ENCODE measurements at places on chromosomes 5 and 9.

DNA sequence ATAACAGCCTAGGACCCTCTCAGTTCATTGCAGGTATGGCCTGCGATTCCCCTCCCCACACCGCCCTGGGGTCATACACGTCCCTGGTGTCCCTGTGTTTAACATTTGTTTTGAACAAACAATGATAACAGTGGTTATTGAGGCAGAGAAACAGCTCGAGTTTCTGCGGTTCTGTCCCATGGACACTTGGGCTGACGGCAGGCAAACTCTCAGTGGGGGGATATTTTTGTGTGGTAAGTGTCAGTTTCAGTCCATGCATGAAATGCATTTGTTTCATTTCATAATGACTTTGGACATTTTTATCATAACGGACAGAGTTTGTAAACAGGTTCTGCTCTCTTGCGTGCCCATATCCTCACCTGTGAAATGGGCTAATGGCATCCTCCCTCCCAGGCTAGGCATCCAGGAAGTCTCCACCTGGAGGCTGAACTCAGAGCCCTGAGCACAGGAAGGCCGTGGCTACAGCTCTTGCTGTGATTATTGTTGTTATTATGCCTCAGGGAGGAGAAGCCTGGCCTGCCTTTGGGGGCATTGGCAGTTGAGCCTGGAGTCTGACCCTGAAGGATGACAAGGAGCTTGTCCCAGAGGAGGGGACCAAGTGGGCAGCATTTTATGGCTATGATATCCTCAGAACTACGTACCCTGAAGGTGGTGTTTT lies 190.9 kb downstream of the GADD45G start:
- DNase-seq, result no peak

- no peak for DNase-seq
Measured at GRCh38 chr9:15253786-15254185, 53.2 kb downstream of the TTC39B start.

DNA sequence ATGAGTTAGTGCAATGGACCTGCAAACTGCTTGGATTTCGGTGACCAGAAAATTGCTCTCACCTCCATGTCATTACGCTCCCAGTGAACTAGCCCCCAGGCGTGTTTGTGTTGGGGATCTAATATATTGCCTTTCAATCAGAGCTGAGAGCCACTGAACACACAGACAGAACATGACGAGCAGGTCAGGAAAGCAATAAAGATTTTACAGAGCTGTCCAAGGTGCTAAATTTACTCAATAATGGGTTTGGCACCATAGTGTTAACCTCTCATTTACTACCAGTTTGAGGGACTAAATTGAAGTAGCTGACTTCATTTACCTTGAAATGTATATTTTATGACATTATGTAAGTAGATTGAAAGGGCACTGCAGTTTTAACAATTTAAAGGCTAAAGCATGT lies 383.0 kb downstream of the EBF1 start:
- no peak for DNase-seq

- DNase-seq, result no peak
Measured at GRCh38 chr5:89981878-89982773, 427.4 kb downstream of the CETN3 start.

DNA sequence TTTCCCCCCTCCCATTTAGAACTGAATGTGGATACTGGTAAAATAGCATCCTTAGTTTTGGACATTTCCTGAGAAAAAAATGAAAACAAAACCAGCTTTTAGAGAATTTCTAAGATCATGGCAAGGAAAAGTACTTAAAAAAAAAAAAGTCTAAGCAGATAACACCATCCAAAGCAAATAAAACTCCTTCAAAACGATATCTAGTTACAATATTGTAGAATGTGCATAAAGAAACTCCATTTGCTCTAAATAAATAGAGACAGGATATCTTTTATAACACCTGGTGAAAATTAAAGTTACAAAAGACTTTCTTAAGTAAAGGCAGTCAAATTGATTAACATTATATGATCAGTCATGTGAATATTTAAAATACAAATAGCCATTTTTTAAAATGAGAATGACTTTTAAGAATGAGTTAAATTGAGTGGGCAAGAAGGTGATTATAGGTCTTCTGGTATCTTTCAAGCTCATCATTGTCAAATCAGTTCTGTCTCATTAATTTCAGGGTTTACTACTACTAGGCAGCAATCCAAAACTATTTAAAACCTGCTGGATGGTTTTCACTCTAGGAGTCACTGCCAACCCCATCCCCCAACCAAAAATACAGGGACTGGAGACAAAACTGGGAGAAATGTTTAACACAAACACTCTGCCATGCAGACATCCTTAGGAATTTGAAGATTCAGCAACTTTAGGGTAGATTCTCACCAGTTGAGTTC lies 382.6 kb downstream of the ADGRV1 start:
- no peak for DNase-seq

DNA sequence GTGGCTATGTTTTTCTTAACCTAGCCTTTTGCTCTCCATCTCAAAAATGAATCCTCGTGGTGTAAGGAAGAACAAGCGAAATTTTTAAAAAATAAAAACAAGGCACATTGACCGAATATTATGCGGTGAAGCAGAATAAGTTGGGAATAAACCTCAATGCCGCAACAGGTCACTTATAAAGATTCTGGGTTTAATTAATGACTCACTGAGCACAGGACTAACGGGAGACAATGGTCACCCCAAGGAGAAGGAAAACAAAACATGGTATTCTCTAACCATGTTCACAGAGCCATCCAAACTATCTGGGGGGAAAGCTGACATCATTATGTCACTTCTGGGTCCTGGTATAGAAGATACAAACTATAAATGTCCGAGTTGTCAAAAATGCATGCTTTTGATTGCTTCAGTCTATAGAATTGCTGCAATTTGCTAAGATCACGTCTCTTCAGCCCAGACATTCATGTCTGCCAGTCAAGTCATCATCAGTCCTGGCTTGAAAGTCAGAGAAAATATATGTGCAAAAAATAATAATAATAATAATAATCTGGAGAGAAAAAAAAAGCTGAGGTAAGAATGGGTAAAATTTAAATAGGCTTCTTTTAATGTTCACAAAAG lies 280.6 kb downstream of the NR2F1-AS1 start:
- DNase-seq, result no peak

DNA sequence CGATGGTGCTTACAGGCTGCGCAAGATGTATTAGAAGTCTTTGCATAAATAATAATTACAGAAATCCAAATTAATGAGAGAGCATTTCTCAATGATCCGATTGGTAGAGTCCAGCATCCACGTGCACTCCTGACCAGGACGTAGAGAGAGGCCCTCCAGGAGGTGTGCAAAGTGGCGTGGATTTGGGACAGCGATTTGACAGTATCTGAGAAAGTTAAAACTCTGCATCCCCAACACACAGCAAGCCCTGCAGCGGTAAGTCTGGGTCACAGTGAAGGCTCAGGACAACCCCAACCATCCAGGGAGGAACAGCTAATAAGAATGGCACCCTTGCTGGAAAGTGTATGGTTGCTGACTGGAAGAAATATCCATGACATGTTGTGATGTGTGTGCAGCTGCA lies 180.2 kb downstream of the AUH start:
- no peak for DNase-seq

DNA sequence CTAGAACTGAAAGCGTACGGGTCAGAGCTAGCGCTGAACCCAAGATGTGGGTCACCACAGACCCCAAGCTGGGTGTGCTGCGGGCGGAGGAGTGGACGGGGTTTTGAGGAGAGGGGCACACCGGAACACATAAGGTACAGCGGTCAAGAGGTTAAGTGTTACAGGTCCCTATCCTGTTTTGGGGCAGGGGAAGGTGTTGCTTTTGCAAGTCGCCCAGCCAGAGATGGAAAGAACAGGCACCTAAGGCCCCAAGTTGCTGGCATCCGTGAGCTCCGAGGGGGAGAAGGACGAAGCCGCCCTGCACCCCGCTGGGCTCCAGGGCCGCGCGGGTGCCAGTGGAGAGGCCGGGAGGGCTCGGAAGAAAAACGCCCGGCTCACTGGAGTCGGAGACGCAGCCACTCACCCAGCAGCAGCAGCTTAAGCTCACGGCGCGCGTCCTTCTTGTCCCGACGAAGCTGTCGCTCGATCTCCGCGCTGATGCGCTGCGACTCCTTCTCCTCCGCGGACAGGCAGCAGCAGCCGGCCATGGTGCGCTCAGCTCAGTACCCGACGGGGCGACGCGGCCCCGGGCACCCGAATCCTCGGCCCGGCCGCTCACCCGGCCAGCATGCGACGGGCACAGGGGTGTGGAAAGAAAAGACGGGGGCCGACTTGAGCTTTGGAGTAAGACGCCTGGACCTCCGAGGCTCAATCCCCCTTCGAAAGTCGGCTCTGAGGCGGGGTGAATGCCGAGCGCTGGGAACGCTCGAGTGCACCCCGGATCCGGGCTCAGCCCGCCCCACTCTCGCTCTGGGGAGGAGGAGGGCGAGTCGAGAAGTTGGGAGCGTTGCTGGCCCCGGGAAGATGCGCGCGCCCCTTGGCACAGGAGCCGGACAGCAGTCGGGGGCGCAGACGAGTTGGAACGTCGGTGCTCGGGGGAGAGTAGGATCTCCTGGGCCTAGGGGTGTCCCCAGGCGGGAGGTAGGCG lies 572 bp downstream of the GNA14 start:
- no peak for DNase-seq

GRCh38 chr9:109456811-109457210 lies 41.3 kb downstream of the PTPN3 start:
- DNase-seq, result no peak

- DNase-seq, result no peak
Measured at GRCh38 chr9:105842023-105842644, 147.8 kb downstream of the TMEM38B start.

GRCh38 chr9:109278848-109279247 lies 42.0 kb downstream of the EPB41L4B start:
- DNase-seq, result no peak

- DNase-seq, result no peak
Measured at GRCh38 chr5:132265336-132266030, 8.0 kb downstream of the PDLIM4 start.

- peak; percentile 57 for DNase-seq
Measured at GRCh38 chr5:32020271-32020670, 153.8 kb downstream of the GOLPH3 start.

DNA sequence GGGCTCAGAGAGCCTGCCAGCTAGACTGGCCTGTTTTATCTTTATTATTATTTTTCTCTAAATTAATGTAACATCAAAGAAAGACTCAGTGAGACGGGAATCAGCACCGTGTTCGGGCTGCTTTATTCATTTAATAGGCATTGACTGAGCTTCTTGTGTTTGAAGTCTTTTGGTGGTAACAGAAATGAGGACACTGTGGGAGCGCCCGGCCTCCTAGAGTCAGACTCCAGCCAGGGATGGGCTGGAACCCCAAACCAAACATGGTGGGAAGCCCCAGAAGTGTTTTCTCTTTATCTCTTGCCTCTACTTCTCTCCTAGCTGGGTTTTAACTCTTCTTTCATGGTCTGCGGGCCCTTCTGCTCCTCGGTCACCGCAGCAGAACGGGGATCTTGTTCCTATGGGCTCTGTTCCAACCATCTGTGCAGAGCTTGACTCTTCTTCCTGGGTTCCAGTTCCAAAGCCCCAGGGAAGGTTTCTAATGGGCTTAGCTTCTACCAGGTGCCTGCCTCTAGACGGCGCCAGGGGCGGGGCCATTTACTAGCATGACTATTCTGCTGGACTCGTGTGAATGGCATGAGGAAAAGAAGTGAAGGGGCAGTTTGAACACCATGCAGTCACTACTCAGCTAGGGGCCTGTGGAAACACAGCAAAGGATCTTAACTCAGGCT lies 123.8 kb downstream of the FGF18 start:
- no peak for DNase-seq

DNA sequence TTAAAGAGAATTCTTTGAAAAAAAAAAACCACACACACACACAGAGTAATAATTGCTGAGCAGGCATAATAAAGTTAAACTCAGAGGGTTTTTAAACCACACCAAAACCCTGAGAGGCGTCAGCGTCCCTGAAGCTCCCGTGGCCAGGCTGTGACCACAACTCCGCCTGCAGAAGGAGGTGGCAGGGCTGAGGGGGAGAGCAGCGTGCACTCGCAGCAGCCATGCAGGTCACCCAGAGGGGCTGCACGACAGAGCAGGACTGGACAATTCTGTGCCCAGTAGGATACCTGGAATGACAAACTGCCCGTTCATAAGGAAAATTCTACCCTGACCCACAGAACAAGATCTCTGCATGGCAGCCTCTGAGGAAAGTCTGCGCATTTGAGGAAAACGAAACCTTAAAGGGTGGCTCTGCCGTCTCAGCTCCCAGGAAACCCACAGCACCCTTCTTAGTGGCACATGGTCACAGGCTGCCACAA lies 44.0 kb downstream of the ROR2 start:
- DNase-seq, result no peak

DNA sequence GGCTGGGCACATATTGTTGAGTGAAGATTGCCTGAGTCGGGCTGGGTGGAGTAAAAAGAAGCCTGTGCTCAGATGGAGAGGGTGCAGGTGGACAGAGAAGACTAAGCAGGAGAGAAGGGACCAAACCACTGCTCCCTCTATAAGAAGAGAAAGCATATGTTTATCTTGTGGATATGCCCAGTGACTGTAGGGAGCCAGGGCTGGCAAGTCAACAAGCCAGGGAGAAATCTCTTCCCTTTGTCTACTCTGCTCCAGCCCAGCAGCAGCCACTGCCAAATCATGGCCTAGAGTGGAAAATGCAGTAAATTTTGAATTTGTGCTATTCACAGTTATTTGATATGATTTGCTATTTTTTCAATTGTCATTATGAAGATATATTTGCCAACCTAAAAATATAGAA lies 33.2 kb upstream of the TRIM36 start:
- DNase-seq, result no peak

- no peak for DNase-seq
Measured at GRCh38 chr9:76519075-76519835, 60.3 kb downstream of the GCNT1 start.
